Umbilical cord (tissue), 2 donors: ENCODE measurements at places on chromosomes 16 and 17. TPM values are rescaled to one million over a fixed set of nuclear protein-coding genes. Genes with fewer than 3 reads are reported as not detected.
A peak's percentile ranks its signal among the peaks of the same experiment; 100 is the strongest.

KARS1 gene
- 92.7 TPM for total RNA-seq

ABCC11 gene
- total RNA-seq, result 0.96 TPM

TEKT5 gene
- total RNA-seq, result not detected

ABCC3 gene
- total RNA-seq, result 16.9 TPM

TEX19 gene
- total RNA-seq, result not detected

NHLRC4 gene
- 0.48 TPM for total RNA-seq

RAMP2 gene
- total RNA-seq, result 0.96 TPM

DRC3 gene
- 5.1 TPM for total RNA-seq

DNA sequence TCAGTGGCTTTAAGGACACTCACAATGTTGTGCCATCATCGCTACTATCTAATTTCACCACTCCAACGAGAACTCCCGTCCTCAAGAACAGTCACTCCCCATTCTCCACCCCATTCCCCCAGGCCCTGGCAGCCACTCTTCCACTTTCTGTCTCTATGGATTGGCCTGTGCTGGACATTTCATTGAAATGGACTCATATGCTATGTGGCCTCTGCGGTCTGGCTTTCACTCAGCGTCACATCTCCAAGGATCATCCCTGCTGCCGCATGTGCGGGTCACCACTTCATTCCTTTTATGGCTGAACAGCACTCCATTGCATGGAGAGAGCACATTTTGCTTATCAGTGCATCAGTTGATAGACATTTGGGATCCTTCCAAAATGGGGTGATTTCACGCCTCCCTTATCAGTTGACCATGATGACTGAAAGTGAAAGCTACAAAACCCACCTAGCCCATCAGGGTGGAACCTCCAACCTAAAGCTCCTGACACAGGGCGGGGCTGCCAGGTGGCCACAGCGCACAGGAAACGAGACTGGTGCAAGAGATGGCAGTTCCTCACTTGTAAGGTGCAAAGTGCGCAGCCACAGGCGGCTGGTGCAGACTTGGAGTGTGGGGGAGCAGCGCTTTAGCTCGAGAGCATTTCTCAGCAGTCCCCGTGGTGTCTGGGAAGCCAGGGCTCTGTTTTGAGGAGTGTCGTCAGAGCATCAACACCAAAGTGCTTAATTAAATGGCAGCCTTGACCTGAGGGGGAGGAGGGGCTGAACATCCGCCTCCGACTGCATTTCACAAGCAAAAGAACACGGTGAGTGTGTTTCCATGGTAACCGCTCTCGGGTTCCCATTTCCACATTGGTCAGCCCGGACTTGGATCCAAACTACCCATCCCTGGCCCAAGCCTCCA is 23.8 kb downstream of the COTL1 start:
- DNase-seq, result no peak

DNA sequence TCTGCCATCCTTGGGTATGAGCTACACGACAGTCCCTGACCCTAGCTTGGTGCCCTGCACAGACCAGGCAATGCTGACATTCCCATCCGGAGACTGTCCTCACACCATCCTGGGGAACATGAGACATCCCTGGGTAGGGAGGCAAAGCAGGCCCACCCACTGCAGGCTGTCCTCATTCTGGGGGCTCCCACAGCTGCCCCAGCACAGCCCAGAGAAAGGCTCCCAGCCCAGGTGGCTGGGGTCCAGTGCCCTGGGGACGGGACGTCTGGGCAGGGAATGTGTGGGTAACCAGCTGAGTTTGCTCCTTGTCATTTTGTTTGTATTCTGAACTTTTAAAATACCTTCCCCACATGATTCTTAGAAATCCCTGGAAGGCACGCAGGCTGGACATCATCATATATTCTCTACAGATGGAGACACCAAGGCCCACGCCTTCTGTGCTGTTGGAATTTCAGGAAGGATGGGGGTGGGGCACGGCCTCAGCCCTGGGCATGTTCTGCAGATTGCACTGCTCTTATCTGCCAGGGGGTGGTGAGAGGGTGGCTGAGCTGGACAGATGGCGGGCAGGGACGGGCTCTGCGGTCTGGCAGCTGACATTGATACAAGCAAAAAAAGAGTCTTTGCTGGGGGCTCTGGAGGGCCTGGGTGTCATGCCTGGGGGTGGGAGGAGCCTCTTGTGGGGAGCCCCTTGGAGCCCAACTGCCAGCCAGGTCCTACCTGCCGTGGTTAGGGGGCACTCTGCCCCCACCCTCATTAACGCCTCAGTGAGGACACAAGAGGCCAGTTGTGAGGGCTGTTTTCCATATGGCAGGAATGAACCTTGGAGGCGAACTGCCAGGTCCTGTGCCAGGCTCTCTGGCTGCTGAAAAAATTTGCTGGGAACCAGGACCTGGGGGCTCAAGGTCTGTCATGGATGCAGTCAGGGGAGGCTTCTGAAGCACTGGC is 28.4 kb downstream of the LRRC75A start:
- DNase-seq, result peak; percentile 88

- DNase-seq, result no peak
These were observed 35.8 kb downstream of the MAF start for GRCh38 chr16:79564671-79565107.

DNA sequence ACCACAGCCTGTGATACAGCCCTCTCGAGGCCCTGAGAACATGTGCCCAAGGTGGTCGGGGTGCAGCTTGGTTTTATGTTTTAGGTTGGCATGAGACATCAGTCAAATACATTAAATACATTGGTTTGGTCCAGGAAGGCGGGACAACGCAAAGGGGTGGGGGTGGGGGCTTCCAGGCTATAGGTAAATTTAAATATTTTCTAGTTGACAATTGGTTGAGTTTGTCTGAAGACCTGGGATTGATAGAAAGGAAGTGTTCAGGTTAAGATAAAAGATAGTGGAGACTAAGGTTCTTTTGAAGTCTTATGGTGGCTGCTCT is 1.2 kb upstream of the ZKSCAN2 start:
- no peak for DNase-seq

- DNase-seq, result no peak
These were observed 112.1 kb downstream of the PRKCB start for GRCh38 chr16:23947838-23948237.

DNA sequence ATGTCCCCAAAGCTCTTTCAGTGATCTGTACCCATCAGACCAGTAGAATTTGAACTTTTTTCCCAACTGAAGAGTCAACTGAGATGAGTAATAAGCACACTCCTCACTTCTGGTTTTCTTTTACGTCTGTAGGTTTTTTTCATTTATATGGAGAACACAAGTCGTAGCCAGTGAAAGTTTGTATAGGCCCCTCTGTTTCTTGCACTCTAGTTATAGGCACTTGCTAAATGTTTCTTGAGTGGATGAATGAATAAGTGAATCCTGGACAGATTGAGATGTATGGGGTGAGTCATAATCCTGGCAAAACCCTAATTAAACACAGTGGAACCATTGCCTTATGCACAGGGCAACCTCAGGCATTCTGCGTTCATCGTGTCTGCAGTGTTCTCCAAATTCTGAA is 193.7 kb upstream of the TBX2 start:
- no peak for DNase-seq

DNA sequence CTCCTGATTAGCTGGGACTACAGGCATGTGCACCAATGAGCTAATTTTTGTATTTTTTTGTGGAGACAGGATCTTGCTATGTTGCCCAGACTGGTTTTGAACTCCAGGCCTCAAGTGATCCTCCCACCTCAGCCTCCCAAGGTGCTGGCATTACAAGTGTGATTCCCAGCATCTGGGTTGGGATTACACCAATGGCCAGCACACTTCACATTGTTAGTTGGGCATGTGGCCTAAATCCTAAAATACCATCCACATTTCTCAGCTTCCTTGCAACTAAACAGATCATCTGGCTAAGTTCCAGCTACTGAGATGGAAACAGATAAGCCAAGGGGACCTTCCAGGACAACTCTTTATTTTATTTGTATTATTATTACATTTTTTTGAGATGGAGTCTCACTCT is 9.9 kb downstream of the RABEP2 start:
- DNase-seq, result peak; percentile 11

DNA sequence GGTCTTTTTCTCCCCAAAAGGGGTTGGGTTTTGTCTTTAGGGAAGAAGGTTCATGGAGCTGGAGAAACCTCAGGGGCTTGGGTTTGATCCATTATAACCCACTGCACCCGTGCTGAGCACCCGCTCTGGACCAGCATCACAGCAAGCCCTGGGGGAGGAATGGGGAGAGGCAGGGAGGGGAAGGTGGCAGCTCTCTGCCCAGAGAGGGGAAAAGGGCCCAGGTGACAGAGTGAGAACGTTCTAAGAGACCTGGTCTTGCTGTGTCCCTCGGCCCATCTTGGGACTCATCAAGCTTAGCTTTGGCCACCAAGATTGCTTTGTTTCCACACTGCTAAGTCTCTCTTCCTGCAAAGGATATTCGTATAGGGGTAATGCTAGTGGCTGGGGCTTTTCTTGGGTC is 38.2 kb upstream of the TAC4 start:
- DNase-seq, result no peak

DNA sequence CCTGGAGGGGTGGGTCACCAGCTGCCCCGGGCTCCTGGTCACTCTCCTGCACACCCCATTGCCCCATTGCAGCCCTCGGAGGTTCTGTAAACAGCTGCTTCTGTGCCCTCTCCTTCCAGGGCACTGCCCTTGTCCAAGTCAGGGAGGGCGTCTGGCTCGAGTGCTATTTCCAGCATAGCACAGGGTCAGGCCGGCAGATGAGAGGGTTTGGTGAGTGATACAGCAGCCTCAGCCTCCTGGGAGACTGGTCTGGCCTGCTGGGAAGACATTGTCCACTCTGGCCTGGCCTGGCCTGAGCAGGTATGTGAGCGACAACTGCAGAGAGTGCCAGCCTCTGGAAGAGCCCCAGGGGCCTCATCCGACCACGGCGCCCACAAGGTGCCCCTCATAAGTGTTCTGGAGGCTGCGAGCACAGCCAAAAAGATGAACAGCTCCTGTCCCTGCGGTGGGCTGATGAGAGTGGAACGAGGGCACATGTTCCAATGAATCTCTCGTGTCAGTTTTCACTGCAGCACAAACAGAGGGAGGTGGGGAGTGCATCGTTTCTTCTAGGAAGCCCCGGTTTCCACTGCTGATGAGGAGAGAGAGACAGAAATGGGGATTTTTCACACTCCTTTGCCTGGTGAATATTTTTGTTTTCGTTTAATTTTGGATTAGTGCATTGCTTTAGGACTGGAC is 105.8 kb upstream of the SDK2 start:
- no peak for DNase-seq

- peak; percentile 42 for DNase-seq
These were observed 3.9 kb downstream of the GFAP start for GRCh38 chr17:44911133-44912001.

DNA sequence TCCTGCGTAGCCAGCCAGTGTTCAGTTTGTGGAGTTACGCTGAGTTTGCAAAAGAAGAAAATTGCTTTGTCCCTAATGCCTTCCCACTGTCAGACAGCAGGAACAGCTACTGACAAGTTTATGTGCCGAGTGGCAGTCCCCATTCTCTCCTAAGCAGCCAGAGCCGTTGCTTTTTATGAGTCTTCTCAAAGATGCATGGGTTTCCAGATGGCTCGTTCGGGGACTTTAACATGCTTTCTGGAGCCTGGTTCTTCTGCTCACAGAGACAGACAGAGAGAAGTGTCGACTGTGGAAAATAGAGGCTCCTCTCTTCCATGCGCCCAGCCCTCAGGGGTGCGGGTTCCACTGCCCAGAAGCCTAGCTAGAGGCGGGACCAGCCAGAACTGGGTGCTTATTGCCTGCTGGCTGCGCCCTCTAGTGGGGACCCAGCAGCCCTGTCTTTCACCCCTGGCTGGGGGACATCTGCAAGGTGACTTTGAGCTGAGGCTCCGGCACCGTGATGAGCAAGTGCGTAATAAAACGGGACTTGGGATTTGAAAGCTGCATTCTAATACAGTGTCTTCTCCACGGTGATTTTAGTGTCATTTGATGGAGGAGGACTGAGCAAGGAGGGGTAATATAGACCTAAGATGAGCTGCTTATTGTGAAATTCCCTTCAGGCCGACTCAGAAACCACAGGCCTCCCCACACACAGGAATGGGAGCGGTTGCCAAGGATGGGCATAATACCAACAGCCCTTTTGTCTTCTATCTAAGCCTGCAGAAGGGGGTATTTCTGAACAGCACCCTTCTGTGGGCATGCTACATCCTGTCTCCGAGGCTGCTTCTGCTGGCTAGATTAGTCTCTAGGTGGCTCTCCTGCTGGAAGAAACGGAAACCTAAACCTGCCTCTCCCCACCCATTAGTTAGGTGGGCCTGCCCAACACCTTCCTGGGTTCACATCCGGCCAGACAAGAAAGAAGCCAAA is 73.1 kb downstream of the CCDC182 start:
- peak; percentile 81 for DNase-seq

- DNase-seq, result no peak
These were observed 185.3 kb downstream of the CCDC182 start for GRCh38 chr17:57559634-57560318.

DNA sequence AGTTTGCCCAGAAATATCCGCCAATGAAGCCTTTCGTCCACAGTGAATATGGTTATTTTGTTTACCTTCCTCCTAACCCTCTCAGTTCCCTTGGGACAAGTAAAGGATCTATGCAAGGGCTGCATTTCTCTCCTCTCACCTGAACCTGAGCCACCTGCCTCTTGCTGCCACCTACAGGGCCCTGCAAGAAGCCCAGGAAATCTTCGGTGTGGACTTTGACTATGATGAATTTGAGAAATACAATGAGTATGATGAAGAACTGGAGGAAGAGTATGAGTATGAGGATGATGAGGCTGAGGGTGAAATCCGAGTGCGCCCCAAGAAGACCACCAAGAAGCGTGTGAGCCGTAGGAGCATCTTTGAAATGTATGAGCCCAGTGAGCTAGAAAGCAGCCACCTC is 14.0 kb downstream of the SUPT6H start:
- no peak for DNase-seq

DNA sequence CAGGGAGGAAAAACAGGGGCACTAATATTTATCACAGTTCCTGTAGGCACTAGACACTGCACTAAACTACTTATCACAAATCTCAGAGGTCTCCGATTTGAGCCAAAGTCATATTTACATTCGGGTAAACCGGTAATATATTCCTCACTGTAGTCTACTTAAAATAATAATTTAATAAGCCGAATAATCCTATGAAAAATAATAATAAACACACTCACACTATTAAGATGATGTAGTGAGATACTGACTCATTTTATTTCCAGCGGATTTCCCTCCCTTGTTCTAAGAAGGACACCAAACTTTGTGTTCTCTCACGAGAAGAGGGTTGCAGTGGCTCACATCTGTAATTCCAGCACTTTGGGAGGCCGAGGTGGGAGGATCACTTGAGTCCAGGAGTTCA is 36.6 kb upstream of the TNRC6A start:
- DNase-seq, result no peak

DNA sequence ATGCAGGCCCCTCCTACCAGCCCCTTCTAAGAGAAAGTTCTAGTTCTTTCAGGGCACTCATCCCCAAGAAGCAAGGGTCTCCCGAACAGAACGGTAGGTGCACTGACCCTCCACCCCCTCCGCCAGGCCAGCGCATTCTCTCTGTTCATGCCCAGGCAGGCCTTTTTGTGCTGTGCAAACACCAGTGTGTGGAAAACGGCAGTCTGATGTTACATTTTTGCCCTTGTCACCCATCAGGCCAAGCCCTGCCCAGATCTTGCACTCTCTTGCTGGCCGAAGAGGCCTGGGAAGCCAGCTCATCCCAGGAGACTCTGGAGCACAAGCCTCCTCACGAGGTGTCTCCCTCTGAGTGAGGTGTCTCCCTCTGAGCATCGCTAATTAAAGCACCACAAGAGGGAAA is 16.1 kb upstream of the MTSS2 start:
- no peak for DNase-seq
